ENCODE measurements at places on chromosomes 12 and 14.

GRCh38 chr12:52063082-52063924 is 6.5 kb upstream of the ATG101 start:
- DNase-seq, result peak; percentile 43

GRCh38 chr12:110564471-110564991 is 18.6 kb downstream of the PPTC7 start:
- no peak for DNase-seq

DNA sequence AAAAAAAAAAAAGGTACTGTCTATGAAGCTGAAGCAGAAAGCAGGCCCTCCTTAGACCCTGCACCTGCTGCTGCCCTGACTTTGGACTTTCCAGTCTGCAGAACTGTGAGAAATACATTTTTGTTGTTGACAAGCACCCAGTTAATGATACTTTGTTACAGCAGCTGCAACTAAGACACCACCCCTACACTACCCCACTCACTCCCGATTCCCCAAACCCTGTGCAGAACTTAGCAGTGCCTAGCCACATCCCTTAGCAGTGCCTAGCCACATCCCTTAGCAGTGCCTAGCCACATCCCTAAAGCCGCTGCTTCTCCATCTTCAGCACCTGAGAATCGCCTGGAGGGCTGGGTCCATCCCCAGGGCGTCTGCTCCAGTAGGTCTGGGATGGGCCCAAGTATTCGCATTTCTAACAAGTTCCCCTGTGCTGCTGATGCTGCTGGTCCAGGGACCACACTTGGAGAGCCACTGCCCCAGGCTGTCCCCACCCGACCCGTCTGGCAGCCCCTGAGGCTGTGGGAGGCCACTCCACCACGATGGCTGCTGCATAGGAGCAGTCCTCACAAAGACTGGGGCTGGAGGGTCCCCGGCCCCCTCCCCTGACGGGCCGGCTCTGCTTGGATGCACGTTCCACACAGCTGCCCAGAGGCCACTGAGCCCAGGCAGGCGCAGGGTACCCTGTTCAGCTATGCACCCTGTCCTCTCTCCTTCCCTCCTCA is 10.8 kb upstream of the PPP1R13B start:
- no peak for DNase-seq

DNA sequence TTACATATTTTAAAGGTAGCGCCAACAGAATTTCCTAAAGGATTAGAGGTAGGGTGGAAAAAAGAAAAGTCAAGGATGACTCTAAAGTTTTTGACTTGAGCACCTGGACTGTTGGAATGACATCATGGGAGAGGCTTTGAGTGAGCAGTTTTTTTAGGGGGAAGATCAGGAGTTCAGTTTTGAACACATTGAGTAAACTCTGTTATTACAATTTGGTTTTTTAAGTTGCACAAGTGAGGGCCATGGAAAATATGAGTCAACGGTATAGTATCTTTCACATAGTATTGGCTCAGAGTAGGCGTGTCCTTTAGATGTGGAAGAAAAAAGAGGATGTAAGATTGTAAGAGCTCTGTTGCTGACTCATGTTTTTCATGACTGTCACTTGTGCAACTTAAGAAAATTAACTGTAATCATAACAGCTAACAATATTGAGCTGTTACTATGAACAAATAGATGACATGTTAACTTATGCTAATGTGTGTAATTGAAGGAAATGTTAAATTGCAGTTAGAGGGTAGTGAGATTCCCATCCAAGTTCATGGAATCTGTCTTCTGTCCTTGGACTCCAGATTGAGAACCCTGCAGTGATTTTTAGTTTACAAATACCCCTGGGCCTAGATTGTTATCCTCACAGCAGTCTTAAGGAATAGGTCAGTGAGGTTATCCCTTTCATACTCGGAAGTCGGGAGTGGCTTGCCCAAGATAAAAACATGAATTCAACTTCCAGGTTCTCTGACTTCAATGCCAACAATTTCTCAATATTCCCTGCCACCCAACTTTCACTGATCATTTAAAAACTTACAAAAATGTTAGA is 48.2 kb upstream of the ATP2B1 start:
- DNase-seq, result no peak

GRCh38 chr14:73000073-73000472 is 26.8 kb downstream of the ZFYVE1 start:
- DNase-seq, result no peak

DNA sequence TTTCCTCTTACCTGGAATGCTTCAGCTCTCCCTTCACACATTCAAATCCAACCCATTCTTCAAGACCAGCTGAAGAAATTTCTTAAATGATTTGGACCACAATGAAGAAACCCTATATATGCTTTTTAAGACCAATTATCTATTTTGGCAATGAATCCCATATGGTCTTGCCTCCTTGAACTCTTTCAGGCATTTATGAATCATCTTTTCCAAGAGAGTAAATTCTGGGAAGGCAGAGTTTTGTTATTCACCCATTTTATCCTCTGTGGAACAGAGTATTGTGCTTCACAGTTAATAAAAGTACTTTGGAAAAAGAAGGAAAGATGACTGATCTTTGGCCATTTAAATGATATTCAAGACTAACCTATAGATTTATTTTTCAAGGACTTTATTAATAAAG is 14.0 kb downstream of the GIT2 start:
- DNase-seq, result no peak

GRCh38 chr12:49545815-49546214 is 7.0 kb downstream of the KCNH3 start:
- DNase-seq, result no peak

DNA sequence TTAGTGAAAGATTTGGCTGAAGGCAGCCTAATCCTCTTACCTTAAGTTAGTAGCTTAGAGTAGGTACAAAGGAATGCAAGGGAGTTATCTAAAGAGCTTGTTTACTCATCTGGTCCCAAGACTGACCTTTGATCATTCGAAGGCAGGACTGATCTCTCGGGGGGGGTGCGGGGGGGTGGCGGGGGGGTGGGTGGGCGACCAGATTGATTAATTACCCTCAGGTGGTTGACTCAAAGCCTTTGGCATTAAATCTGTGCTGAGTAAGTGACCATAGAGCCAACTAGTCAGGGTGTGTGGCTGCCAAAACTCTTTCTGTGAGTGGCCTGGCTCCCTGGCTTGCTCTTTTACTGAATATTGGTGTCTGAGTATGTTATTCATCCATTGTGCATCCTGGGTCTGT is 731.9 kb upstream of the FBXO33 start:
- DNase-seq, result no peak

DNA sequence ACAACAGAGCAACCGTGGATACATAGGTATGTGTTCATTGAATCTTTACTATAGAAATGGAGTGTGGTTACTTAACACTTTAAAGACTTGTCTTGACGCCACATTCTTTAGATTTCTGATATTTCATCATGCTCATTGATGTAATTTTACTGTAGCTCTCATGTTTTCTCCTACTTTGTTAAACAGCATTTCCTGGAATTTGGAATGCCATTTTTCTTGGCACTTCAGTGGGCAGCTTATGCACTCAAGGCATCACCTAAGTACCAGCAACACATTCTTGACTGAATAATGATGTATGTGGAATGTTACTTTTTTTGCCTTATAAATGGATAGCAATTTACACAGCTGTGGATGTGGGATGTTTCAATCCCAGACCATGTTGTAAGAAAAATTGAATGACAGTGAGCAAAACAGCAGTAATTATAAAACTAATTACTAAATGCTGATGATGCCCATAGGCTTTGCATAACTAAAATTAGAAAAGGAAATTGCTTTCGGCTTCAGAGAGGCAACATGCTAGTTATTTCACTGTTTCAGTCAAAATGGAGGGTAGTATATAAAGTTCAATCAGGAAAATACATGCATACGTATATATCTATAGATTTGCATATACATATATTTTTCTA is 298.5 kb downstream of the NPAS3 start:
- DNase-seq, result no peak

DNA sequence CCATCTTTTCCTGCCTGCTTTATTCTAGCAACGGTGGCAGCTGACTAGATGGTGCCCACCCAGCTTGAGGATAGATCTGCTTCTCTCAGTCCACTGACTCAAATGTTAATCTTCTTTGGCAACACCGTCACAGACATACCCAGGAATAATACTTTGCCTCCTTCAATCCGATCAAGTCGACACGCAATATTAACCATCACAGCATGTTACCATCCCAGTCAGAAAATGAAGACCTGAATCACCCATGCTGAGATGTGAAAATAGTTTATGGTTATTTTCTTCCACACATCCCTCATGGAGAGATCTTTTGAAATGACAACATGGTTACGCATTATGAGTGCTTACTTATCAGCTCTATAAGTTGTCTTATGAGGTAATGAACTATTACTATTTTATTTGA is 392.8 kb downstream of the SEC23A start:
- no peak for DNase-seq

- DNase-seq, result peak; percentile 1
These were observed 53.4 kb upstream of the ANO4 start for GRCh38 chr12:100741084-100741711.

DNA sequence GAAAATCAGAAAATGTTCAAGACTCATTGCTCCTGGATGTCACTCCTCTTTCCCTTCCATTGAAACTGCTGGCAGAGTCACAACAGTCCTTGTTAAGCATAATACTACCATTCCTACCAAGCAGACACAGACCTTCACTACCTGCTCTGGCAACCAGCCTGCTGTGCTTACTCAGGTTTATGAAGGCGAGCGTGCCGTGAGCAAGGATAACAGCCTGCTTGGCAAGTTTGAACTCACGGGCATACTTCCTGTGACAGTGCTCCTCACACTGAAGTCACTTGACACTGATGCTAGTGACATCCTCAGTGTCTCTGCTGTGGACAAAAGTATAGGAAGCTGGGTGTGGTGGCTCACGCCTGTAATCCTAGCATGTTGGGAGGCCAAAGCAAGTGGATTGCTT is 15.7 kb upstream of the PHETA1 start:
- no peak for DNase-seq

- no peak for DNase-seq
These were observed 16.4 kb downstream of the FLRT2 start for GRCh38 chr14:85546390-85546789.

DNA sequence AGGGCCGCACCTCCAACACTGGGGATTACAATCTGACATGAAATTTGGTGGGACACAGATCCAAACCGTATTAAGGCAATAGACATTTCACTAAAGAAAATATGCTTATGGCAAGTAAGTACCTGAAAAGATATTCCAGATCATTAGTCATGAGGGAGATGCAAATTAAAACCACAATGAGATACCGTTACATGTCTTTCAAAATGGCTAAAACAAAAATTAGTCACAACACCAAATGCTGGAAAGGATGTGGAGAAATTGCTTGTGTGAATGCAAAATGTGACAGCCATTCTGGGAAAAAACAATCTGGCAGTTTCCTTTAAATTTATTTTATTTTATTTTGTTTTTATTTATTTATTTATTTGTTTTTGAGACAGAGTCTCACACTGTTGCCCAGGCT is 82.3 kb upstream of the PTGDR start:
- no peak for DNase-seq

- no peak for DNase-seq
These were observed 27.8 kb upstream of the GPR132 start for GRCh38 chr14:105093038-105093430.

DNA sequence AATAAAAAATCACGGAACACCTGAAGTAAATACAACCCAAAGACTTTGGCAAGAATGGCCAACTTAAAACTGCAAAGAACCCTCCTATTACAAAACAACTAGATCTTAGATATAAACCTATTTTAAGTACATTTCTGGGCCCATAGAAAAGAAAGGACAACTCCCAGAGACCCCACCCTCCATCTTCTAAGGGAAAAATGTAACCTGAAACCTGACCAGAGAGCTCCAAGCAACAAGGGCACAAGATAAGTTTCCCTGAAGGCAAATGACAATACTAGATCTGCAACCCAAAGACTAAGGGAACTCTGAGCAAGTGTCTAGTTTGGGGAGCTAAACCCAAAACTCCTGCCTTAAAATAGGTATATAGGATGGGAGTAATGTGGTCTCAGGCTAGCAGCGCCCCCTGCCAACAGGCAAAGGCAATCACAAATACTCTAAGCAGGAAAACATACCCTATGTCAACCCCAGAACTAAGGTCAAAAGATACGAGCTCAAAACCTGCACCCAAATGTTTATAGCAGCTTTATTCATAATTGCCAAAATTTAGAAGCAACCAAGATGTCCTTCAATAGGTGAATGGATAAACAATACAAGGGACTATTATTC is 218.9 kb downstream of the ITPR2 start:
- DNase-seq, result peak; percentile 10

- no peak for DNase-seq
These were observed 42.2 kb downstream of the FBXL14 start for GRCh38 chr12:1552171-1552570.

DNA sequence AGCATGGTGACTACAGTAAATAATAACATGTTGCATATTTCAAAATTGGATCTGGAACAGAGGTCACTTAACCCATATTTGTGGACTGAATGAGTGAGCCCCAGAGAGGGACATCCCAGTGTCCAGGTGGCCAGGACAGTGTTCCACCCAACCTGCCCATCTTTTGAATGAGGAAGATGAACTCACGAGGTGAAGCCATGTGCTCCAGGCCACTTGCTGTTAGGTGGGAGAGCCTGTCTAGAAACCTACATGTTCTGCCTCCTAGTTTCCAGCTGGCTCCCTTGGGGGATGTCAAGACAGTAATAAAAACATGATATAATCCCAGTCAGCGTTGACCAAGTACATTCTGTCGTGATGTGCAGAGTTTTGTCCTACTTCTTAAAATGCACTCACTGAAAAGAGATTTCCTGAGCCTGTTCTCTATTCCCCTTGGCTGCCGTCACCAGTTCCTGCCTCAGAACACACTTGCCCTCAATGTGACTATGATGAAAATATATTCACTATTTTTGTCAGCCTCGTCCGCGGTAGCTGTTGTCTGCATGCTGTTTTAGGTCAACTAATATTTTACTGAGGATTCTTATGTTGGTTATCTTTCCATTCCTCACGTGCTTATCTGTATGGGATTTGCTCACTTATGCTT is 25.7 kb downstream of the TSPAN9 start:
- DNase-seq, result no peak

- no peak for DNase-seq
These were observed 6.6 kb upstream of the SLC6A13 start for GRCh38 chr12:269191-269590.

DNA sequence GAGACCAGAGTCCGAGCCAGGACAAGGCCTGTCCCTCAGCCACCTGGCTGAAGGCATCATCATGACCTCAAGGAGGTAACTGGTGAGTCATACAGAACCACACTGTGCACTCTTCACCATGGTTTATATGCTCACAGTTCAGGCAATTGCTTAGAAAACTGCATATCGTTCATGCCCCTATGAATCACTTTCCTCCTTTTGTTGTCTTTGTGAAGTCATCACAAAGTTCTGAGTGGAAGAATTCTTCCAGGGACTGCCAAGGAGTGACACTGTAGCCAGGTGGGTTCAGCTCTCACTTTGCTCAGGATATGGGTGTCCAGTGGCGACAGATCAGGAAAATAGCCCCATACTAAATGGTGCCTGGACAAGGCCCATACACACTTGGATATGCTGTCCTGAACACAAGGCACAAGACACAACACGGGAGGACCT is 92.5 kb downstream of the DPF3 start:
- DNase-seq, result no peak

- no peak for DNase-seq
These were observed 21.6 kb upstream of the CLEC4E start for GRCh38 chr12:8562310-8562709.
